Stimulated activated CD8-positive, alpha-beta memory T cell treated with anti-CD3 and anti-CD28 coated beads, Interleukin-15, amount 100 ng/mL, for 24 hours (primary cell): ENCODE measurements at places on chromosomes 2 and 18.

GRCh38 chr2:39368846-39369245, 68.2 kb downstream of the MAP4K3 start:
- DNase-seq: no peak

DNA sequence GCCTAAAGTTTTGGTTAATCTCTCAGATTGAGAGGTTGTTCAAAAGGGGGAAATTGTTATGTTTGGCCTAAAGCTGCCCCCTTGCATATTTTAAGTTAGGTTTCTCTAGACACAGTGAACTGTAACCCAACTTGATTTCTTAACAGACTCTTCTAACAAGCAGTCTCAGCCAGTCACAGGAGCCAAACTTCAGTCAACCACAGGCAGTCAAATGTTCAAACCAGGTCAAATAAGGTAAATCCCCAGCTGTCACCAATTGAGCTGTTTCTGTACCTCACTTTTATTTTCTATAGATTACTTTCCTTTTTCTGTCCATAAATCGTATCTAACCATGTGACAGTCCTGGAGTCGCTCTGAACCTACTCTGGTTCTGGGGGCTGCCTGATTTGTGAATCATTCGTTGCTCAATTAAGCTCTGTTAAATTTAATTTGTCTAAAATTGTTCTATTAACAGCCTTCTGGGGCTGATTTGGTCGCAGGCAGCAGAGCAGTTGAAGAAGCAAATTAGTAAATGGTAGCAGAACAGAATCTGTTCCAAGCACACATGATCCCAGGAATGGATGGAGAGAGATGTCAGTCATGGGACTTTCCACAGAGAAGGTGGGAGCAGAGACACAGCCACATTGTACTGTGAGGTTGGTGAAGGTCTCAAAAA, 16.4 kb upstream of the NFU1 start:
- no peak for DNase-seq

DNA sequence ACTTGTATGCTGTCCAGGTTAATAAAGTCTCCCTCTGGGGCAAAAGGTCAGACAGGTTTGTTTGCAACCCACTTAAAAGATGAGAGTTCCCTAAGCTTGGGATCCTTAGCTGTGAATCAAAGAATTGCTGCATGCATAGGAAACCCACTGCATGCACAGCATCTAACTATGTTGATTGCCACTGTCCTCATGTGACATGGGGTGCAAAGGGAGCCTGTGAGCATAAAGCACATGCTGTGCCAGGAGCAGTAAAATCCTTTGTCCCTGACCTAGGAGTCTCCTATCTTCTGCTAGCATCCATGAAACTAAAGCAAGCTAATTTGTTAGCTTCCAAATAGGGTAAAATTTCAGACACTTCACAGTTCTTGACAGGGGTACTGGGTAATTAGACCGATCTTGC, 13.8 kb downstream of the METTL4 start:
- DNase-seq: no peak

DNA sequence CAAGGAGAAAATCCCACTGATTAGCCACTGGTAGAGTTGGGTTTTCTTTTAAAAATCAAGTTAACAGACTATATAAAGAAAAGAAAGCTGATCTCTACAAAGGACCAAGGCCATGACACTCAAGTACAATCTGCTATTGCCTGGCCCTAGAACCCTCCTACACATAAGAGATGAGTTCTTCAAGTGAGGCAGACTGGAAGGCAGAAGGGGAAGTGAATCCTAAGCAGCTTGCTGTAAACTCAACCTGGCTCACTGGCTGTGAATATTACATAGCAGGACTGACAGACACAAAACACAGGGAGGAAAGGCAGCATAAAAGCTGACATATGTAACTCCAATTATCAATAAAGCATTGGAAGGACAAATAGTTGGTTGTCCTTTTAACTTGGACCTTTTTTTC, 65.4 kb downstream of the TRIP12 start:
- DNase-seq: no peak

DNA sequence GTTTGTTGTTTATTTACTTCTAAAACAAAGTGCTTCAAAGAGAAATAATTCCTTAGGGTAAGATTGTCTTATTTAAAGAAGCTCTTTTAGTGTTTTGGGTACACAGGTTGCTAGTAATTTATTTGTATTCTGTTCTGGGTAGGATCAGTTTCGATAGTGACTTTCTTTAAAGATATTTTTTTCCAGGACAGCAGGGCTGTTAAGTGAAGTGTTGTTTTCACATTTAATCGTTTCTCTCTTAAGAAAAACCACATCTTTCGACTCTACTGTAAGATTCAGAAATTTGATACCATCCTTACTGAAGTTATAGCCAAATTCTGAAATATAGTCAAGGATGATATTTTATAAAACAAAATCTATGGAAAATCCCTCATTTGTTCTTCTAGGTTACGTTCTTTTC, 17.8 kb downstream of the TNFRSF11A start:
- DNase-seq: no peak

DNA sequence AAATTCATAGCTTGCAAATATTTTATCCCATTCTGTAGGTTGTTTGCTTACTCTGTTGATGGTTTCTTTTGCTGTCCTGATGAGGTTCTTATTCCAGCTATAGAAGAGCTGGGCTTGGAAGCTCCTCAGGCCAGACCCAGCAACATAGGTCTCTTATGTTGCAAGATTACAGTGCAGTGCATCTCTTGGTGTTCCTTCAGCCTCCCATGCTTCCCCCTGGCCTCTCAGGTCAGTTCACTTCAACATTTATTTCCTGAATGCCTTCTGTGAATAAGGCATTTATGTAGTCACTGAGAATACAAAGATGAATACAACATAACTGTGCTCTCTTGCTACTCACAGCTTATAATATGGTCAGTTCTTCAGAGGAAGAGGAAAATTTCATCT, 179.0 kb upstream of the SLC39A10 start:
- no peak for DNase-seq

DNA sequence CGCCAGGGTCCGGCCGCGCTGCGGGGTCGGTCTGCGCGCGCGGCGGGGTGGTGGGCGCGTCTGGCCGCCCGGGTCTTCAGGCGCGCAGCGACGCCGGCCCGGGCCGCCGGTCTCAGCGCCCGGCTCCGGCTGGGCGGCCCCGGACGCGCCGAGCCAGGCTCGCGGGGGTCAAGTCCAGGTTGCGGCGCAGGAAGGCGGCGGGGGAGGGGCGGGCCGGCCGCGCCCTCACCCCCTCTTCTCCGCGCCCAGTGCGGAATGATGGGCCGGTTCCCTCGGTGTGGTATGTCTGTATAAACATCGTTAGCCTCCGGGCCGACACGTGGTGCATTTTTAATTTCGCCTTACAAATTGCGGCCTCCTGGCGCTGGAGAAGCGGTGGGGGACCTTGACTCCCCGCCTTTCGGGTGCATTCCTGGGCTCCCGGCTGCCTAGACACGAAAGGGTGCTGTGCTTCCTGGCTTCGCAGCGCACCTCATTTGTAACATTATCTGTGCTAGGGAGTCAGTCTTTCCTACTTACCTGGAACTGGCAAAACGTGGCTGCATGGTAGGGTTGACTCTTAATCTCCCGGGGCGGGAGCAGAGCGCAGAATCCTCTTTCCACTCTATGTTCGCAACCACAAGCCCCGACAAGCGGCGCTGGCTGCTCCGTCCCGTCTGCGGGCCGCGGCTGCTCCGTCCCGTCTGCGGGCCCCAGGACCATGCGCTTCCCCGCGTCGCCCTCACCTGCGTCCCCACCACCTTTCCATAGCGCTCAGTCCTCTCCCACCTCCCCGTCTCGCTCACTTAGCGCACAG, 69.0 kb downstream of the CTAGE1 start:
- no peak for DNase-seq

- DNase-seq: no peak
These were observed 55.9 kb downstream of the RAB31 start for GRCh38 chr18:9764011-9764481.

DNA sequence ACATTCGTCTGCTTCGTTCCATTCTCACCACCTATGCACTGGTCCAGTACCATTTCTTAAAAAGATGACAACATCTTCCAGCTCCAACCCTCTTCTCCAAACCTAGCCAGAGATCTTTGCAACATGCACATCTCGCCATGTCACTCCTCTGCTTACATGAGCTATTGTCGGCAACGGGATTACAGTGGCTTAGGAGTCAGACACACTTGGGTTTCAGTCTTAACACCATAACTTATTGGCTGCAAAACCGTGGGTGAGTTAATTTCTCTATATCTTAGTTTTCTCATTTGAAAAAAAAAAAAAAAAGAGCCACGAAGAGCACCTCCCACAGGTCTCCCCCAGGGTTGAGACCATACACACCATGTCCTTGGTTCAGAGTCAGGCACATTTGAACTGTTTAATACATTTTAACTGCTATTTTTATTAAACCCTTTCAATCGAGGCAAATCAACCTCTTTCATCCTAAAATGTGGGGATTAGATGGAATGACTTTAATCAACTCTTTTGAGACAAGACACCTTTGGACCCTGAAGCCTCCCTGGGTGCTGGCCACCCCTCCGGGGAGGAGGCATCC, 889 bp downstream of the ANKRD29 start:
- no peak for DNase-seq

DNA sequence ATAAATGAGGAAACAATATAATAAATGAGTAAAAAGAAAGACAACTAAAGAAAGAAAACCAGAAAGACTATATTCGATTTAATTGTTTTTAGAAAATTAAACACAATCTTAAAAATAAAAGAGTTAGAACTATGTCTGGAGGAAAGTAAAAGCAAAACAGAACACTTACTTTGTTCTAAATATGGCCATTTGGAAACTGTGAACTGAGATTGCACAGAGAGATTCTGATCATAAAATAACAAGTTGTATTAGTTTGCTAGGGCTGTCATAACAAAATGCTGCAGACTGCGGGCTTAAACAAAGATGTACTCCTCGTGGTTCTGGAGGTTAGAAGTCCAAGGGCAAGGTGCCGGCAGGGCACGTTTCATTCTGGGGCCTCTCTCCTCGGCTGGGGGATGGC, 128.1 kb upstream of the AQP4 start:
- no peak for DNase-seq
